ENCODE measurements at places on chromosomes 6 and 20. TPM values are rescaled to one million over a fixed set of nuclear protein-coding genes. Genes with fewer than 3 reads are reported as not detected.
A peak's percentile ranks its signal among the peaks of the same experiment; 100 is the strongest.

RBM24 gene
- not detected for total RNA-seq

CNR1 gene
- 246 TPM for total RNA-seq

DLK2 gene
- not detected for total RNA-seq

LY6G5B gene
- 32.0 TPM for total RNA-seq

IRF4 gene
- total RNA-seq, result 291 TPM

DNA sequence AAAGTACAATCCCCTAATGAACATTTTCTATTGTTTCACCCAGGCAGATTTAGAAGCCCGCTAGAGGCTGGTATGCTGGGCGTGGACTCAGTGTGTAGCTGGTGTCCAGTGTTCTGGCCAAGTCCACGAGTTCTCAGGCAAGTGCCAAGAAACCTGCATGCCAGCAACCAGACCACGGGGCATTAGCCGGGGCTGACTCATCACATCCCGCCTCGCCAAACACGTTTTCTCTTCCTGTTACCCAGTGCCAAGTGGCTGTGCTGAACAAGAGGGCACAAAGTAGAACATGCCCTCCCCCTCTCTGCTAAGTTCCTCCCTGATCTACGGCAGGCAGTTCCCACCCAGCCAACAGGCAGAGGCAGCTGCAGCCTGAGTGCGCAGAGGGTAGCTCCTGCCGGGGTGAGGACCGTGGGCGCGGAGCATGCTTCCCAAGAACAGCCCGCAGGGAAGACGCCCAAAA lies 29.6 kb downstream of the RAMACL start:
- no peak for DNase-seq

- no peak for DNase-seq
These were observed 73.2 kb downstream of the RSPO3 start for GRCh38 chr6:127191716-127192115.

DNA sequence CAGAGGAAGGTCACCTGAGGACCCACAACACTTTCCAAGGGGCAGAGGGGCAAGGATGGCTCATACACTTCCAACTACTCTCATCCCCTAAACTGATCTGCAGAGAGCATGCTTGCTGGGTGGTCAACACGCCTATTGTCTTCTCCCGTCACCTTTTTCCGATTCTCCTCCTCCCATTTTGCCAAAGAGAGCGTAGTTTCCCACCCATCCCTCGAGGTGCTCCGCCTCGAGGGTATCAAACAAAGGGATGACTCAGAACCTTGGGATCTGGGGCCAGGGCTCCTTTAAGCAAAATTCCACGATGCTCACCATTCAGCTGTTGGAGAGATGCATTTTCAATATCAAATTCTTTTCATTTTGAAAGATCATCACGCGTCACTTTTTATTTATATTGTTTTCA lies 507.5 kb upstream of the SULF2 start:
- DNase-seq, result no peak

GRCh38 chr6:45430590-45431202 lies 53.0 kb upstream of the SUPT3H start:
- DNase-seq, result no peak

- DNase-seq, result no peak
These were observed 48.6 kb downstream of the UQCC1 start for GRCh38 chr20:35363190-35363589.

DNA sequence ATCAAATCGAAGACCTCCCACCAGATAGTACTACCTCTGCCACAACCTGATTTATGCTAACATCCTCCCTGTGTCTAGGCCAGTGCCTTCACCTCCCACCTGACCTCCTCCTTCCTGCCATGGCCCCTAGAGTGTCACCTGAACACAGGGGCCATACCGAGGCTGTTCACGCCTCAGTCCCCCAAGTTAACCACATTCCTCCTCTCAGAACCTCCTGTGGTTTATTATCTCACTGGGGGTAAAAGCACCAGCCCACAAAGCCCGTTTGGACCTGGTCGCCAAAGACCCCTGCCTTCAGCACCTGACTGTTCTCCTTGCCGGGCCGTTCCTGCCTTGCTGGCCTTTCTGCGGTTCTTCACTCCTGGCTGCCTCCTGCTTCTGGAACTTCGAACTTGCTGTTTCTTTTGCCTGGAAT lies 13.7 kb downstream of the MAS1 start:
- no peak for DNase-seq

GRCh38 chr20:45306431-45306982 lies at the start of gene RBPJL:
Gene RBPJL, plus strand, starts transcription at chr20:45306840. Its CDS starts 83 bp downstream, at chr20:45306923.
- DNase-seq, result peak; percentile 25

DNA sequence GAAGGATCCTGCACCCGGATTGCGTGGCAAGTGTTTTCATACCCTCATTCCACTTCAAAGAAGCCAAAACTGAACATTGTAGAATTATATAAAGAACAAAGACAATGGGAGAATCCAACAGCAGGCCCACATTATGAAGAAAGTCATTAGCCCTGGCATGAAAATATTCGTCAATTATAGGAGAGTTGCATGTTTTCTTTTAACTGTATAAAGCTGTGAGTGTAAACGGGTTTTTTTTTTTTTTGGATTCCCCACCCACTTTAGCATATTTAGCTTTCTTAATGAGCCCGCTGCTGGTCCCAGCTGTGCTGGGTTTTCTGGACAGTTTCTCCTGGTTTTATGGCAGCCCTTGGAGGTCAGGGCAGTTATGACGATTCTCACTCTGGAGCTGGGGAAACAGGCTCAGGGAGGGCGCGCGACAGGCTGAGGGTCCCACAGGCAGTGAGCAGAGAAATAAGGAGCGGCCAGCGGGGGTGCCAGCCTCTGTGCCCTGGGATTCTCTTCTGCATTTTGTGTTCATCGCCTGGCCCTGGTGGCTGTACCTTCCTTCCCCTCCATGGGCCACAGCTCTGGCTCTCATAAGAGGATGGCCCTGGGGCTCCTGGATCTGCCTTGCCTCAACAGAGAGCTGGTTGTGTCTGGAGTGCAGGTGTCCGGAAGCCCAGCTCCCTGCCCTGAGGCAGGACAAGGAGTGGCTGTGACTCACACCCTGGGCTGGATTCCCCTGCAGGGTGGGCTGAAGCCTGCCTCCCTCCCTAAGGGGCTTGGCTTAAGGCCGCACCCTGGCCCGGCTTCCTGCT lies 24.1 kb upstream of the SULF2 start:
- DNase-seq, result no peak

DNA sequence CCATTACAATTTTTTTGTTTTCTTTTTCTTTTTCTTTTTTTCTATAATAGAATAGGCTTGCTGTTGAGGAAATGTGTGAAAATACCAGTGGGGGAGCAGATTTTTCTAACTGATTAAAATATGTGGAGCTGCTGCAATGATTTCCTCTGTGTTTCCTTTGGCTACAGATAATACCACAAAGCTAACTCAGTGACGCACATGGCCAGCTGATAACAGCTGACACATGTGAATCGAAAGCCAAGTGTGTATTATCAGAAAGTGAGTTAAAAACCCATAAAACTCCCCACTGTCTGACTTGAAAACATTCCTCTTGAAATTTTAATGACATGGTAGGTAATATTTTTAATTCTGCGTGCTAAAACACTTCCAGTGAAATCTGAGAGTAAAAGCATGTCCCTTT lies 70.8 kb upstream of the AHI1 start:
- DNase-seq, result no peak

DNA sequence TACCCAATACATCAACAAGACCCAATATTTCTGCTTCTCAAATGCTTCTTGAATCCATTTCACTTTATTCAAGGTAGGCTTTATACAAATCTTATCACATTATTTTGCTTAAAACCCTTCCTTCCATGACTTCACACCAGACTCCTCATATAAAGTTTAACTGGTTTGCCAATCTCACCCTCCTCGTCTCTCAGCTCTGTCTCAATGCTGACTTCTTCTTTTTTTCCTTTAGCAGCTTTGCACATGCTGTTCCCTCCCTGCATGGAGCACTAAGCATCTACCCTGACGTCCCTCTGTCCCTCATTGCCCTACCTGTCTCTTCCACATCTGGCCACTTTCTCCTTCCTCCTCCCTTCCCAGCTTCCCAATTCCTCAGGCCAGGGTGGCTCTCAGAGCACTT lies 31.4 kb downstream of the KCNK17 start:
- no peak for DNase-seq

DNA sequence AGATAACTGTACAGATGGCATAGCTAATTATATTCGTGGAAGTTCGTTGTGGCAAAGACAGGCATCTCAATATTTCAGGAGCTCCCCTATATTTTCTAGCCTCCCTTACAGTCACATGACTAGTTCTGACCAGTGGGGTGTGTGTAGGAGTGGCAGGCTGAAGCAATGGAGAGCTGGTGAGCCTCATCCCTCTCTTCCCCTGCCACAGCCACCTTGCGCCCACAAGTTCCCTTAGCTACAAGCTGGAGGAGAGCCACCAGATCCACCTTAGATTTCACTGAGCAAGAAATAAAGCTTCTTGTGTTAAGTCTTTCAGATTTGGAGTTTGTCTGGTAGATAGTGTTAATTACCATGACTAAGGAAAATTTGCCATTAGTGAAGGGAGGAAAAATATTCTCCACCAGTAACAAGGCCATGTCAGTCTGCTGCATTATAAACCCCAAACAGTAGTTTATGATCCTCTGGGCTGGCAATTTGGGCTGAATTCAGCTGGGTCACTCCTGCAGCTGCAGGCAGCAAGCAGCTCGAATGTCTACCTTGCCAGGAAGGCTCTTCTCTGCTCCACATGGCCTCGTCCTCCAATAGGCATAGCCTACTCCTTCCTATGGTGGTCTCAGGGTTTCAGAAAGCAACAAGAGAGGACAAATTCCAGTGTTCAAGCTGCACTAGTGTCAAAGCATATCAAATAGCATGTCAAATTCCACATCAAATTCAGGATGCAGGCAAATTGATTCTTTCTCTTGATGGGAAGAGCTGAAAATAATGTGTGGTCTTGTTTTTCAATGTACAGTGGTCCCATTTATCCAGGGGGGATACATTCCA lies 7.4 kb upstream of the RBCK1 start:
- DNase-seq, result peak; percentile 46

All from OCI-LY7 (cell line).